Activated T-cell treated with anti-CD3 and anti-CD28 coated beads, Interleukin-2, amount 50 U/mL, for 4 hours (primary cell): ENCODE measurements at places on chromosomes 6 and 20. TPM values are rescaled to one million over a fixed set of nuclear protein-coding genes. Genes with fewer than 3 reads are reported as not detected.

- DNase-seq = no peak
Observed at GRCh38 chr20:63429992-63430391, 42.5 kb downstream of the KCNQ2 start.

- DNase-seq = no peak
Observed at GRCh38 chr6:15404685-15404980, 158.8 kb downstream of the JARID2 start.

GRCh38 chr6:70998148-70998547 lies 41.3 kb upstream of the B3GAT2 start:
- no peak for DNase-seq

DNA sequence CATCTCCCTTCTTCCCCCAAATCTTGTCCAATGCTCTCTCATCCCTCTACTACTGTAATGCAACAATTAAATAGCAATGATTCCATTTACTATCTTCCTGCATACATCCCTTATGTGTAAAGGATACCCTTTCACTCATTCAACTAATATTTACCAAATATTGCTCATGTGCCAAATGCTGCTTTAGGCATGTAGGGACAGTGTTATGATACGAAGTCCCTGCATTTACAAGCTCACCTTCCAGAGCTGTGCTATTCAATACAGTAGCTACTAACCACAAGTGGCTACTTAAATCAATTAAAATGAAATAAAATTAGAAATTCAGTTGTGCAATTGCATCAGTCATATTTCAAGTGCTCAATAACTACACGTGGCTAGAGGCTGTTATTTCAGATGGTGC lies 41.1 kb downstream of the GMDS start:
- no peak for DNase-seq

DNA sequence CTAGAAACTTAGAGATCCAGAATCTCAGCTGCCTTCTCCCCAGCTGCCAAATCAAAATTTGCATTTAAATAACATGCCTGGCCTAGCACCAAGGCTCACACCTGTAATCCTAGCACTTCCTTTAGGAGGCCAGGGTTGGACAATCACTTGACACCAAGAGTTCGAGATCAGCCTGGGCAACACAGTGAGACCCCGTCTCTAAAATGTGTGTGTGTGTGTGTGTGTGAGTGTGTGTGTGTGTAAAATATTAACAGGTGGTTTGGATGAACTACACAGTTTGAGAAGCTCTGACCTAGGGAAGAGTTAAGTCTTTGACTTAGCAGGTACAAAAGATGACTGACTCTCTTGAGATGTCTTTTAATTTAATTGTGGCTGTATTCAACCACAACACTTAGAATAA lies 20.2 kb upstream of the CD2AP start:
- no peak for DNase-seq

DNA sequence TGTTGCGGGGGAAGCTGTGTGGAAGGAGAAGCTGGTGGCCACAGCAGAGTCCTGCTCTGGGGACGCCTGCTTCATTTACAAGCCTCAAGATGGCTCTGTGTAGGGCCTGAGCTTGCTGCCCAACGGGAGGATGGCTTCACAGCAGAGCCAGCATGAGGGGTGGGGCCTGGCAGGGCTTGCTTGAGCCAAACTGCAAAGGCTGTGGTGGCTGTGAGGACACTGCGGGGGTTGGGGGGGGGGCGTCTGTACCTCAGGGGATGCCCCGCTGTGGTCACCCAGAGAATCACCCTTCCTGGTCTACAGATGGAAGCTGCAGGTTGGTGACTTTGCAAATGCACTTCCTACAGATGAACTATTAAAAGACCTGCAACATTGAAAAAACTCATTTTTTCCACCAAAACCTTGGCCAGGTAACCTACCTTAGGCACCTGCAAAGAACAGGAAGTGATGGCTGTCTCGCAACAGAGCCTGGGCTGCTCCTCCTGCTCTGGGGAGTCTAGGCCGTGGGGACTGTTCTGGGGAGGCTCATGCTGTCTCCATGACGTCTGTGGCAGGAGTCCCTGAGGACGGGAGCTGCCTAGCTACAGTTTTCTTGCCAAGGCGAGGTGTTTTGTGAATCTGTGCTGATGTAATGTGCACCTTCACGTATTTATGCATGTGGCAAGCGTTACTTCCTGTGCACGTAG lies 7.3 kb downstream of the NPBWR2 start:
- no peak for DNase-seq

- DNase-seq = no peak
Observed at GRCh38 chr6:89817481-89817880, 2.1 kb downstream of the MDN1 start.

DNA sequence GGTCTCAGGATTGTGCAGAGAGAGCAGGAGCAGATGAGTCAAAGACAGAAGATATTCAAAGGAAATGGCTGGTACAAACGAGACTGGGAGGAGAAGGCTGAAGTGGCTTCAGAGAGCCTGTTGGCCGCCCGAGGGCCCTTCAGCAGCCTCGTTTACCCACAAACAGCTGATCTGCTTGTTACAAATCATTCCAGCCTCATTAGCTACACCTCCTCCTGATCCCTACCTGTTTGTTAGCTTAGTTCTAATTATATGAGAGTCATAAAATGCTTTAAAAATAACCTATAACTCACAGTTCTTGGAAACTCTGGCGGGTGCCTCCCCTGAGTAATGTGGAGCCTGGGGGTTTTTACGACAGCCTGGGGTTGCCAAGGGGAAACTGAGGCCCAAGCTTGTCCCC lies 12.6 kb downstream of the GLP1R start:
- DNase-seq = no peak

The ANKRD60 gene
- total RNA-seq = not detected

The BTNL2 gene
- total RNA-seq = not detected
